ENCODE measurements at places on chromosomes 7 and 10. TPM values are rescaled to one million over a fixed set of nuclear protein-coding genes. Genes with fewer than 3 reads are reported as not detected.

TMEM273 gene
- 1.3 TPM for total RNA-seq

ADO gene
- 19.6 TPM for total RNA-seq

- DNase-seq = no peak
These were observed 3.8 kb upstream of the MKI67 start for GRCh38 chr10:128130051-128130450.

DNA sequence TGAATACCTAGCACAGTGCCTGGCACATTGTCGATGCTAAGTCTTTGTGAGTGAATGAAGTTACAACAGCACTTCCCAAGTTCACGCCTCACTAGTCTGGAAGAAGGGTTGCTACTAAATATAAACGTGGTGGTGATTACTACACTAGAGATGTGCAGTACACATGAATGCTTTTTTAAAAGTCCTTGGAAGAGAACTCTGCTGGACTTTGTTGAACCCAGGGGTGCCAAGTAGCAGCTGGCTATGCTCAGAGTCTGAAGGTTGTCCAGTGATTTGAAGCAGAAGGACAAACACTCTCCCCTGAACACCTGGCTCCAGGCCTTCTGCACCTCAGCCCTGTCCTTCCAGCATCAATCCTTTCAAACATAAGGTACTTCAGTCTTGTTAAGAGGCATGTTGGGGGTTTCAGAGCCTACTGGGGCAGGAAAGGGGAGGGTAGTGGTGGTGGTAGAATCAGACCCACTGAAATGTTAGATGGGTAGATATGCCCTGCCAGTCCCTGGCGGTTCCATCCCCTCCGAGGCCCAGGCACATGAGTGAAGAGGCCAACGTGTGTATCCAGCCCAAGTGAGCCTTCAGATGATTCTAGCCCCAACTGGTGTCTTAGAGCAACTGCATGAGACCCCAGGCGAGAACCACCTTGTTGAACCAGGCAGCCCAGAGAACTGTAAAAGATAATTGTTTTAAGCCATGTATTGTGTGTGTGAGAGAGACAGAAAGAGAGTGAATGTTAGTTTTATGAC is 94.4 kb downstream of the TAX1BP1 start:
- DNase-seq = no peak

Data from suprapubic skin (tissue), 4 donors.